ENCODE measurements at places on chromosomes 5 and 9. TPM values are rescaled to one million over a fixed set of nuclear protein-coding genes. Genes with fewer than 3 reads are reported as not detected.

The LCN1 gene
- not detected for polyA plus RNA-seq

The PCDHB13 gene
- not detected for polyA plus RNA-seq

The NEUROG1 gene
- not detected for polyA plus RNA-seq

The IL13 gene
- not detected for polyA plus RNA-seq

The LMX1B gene
- polyA plus RNA-seq: not detected

The GFPT2 gene
- polyA plus RNA-seq: not detected

The ZNF354C gene
- polyA plus RNA-seq: 0.31 TPM

The TNC gene
- 0.02 TPM for polyA plus RNA-seq

The F2RL1 gene
- polyA plus RNA-seq: 23.9 TPM

The ARID3C gene
- not detected for polyA plus RNA-seq

The FGF18 gene
- not detected for polyA plus RNA-seq

The SPATA9 gene
- not detected for polyA plus RNA-seq

The SMC2 gene
- polyA plus RNA-seq: 2.7 TPM

The PCSK1 gene
- polyA plus RNA-seq: not detected

The AP3B1 gene
- 9.7 TPM for polyA plus RNA-seq

Measured in CD14-positive monocyte (primary cell).